ENCODE measurements at places on chromosomes 3 and 15. TPM values are rescaled to one million over a fixed set of nuclear protein-coding genes. Genes with fewer than 3 reads are reported as not detected.

Gene FEZF2
- 0.12 TPM for polyA plus RNA-seq

Gene AGBL1
- polyA plus RNA-seq = under 0.01 TPM

Gene IQCF5
- polyA plus RNA-seq = not detected

Gene FOXB1
- polyA plus RNA-seq = not detected

Gene FBXO40
- not detected for polyA plus RNA-seq
